ENCODE measurements at places on chromosomes 16 and 17.

DNA sequence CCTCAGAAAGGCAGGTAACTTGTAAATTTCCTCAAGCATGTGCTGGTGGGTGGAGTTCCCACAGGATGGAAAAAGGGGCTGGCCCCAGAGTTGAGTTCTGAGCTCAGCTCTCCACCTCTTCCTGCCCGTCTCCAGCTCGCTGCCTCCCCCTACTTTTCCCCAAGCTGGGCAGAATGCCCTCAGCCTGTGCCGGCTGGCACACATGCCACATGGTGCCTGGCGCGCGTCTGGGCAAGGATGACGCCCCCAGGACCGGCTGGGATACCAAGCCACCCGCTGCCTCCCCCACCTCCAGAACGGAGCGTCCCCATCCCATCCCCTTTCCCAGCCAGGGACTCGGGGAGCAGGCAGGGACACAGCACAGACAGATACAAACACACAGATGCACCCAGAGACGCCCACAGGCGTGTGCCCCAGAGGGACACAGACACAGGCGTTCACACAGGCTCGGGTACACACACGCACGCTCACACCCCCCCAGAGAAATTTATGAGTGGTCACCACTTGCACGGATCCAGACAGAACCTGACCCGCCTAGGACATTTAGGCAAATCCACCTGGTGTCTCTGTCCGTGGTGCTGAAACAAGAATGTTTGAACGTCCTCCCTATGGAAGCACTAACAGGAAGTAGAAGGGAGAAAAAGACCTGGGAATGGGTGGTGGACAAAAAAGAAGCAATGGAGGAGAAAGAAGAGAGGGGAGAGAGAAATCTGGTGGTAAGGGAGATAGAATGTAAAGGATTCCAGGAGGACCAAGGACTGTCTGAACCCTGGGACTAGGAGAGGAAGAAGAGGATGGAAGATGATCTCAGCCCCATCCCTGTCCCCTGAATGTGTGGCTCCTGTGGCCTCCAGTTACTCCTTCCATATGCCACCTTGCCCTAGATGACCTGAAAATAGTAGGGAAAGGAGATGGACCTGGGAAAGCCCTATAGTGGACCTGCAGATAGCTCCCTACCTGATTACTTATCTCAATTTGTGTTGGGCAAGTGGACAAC, 15.5 kb downstream of the NEUROD2 start:
- peak; percentile 45 for DNase-seq

DNA sequence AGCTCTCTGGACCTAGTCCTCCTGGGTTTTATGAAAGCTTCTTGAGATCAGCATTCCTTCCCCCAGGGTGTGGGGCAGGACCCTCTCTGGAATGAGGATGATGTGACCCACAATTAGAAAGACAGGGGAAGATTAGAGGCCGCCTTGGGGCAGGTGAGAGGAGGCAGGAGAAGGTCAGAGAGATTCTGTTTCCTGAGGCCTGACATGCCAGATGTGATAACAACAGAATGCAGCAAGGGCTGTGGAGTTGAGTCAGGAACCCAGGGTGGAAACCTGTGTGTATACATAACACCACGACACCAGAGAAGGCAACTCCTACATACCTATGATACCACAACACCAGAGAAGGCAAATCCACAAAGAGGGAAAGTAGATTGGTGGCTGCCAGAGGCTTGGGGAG, 5.4 kb upstream of the SLC5A10 start:
- no peak for DNase-seq

DNA sequence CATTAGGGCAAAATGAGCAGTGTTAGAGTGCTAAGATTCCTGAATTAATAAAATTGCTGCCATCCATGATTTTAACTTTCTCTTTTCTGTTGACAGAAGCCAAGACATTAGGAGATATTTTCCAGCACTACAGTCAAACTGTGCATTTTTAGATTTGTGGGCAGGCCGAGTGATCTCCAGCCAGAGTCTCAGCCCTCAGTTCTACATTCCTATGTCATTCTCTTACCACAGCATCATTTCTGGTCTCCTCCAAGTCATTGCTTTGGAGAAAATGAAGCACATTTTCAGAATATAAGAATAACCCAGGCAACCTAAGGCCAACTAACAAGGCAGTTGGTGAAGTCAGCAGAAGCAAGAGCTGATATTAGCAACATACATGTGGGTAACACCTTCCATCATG, 74.6 kb upstream of the NUDT7 start:
- DNase-seq: no peak

DNA sequence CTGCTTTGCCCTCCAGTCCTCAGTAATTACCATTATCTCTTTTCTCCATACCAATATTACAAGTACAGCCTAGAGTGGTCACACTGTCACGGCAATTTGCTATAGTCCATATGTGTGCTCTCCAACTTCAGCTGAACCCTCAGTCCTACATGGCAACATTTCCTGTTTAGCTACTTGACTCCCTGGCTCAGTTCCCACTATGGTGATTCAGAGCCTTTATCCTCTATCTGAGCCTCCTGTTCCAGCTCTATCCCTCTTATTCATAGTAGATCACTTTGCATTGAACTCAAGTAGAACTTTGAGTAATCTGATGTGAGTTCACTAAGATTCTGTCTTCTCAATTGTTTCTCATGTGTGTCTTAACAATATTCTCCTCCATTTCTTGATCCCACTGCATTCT, 43.7 kb upstream of the GOSR1 start:
- DNase-seq: no peak

DNA sequence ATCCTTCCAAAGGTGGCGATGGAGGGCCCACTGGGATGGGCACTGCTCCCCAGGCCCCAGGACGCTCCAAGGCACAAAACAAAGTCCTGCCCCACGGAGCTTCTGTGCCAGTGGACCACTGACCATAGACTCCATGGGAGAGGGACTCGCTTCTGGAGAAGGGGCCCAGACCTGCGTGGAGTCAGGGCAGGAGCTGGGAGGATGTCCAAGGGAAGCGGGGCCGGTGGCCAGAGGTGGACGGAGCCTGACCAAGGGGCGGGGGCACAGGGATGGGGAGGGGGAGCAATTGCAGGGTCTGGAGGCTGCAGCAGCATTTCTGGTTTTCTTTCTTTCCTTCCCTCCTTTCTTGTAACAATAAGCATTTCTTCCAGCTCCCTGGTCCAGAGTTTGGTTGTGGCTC, 14.1 kb downstream of the KCNJ12 start:
- DNase-seq: no peak

DNA sequence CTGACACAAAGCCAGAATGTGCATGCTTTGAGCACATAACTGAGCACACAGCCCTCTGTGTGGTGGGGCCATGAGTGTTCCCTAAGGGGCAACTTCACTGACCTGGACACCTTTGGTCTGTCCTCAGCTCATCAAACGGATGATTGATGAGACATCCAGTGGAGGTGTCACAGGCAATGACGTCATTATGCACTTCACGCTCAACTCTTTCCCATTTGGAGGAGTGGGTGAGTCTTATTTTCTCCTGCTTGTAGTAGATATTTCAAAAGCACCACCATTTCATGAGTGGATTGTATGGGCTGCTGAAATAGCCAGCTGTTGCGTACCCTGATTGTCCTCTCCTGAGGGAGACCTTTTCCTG, 16.2 kb downstream of the ALDH3A2 start:
- DNase-seq: no peak

GRCh38 chr17:79975498-79976134, 60.1 kb downstream of the TBC1D16 start:
- DNase-seq: no peak

- DNase-seq: no peak
These were observed 44.7 kb downstream of the IRF8 start for GRCh38 chr16:85943711-85944110.

DNA sequence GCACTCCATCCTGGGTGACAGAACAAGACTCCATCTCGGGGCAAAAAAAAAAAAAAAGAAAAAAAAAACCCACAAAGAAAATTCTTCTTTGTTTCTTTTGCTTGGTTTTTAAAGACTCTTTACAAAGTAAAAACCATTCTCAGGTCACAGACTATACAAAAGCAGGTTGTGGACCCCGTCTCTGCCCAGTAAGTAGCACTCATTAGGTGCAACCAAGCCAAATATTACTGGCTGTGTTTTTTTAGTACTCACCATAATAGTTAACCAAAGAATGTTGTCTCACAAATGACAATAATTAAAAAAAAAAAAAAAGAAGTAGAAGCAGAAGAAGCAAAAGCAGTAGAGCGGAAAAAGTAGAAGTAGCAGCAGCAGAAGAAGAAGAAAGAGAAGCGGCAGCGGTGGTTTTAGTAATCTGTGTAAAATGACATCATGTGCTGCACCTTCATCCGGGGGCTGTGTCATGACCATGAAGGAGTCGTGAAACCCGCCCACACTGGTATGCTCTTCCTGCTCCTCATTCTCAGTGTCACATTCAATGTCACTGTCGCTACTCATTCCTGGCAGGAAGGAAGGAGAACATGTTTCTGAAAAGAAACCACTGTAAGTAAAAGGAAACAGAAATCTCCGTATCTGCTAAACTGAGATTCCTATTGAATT, 105.4 kb downstream of the TRIM37 start:
- no peak for DNase-seq

DNA sequence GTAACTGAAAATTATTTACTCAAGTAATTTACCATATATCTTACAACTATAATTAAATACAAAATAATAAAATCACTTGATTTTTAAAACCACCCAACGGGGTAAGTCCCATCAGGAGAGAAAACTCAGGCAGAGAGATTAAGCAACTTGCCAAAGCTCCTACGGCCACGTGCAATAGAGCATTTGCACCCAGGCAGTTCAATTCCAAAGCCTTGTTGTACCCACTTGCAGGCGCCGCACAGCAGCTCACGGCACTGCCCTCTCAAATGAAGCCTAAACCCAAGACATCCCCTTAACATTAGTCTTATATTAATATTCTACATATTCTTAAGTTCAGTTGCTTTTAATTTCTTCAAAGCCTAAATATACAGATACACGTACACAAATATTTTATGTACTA, 75.7 kb downstream of the SPAG9 start:
- DNase-seq: no peak

DNA sequence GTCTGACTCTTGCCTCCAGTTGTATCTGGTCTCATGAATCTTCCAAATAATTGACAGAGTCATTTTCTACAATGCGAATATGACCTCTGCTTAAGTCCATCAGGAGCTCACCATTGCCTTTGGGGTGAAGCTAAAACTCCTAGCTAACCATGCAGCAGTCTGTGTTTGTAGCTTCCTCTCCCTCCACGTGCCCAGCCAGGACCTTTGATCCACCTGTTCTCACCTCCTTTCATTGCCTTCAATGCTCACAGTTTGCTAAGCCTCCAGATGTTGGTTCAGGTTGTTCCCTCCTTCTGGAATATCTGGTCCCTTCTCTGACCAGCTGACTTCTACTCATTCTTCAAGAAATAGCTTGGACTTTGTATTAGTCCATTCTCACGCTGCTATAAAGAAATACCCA, 23.0 kb downstream of the BMERB1 start:
- DNase-seq: no peak

DNA sequence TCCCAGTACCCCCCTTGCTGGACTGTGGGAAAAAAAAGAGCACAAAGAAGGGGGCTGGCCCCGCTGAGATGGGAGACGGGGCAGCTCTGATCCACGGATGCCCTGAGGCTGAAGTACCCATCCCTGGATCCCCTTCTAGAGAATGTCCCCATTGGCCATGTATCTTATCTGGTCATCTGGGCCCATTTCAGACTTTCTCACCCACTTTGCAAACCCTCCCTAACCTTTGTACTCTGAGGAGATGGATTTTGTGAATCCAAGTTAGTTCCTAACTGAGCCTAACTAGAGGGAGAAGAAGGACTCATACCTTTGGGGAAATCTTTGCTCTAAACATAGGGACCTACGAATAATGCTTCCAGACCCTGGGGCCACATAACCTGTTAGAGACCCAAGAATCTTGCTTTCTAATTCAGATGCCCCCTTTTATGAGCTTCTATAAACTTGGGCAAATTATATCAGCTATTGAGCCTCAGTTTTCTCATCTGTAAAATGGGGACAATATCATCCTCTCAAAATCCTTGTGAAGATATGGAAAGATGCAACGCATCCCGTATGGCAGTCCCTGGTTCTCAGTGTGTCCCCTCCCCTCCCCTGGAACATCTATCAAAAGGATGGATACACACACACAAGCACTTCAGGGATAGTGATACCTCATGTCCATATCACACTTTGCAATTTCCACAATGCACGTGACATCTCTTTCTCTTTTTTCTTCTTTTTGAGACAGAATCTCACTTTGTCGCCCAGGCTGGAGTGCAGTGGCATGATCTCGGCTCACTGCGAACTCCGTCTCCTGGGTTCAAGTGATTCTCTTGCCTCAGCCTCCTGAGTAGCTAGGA, 16.8 kb upstream of the FZD2 start:
- DNase-seq: no peak

DNA sequence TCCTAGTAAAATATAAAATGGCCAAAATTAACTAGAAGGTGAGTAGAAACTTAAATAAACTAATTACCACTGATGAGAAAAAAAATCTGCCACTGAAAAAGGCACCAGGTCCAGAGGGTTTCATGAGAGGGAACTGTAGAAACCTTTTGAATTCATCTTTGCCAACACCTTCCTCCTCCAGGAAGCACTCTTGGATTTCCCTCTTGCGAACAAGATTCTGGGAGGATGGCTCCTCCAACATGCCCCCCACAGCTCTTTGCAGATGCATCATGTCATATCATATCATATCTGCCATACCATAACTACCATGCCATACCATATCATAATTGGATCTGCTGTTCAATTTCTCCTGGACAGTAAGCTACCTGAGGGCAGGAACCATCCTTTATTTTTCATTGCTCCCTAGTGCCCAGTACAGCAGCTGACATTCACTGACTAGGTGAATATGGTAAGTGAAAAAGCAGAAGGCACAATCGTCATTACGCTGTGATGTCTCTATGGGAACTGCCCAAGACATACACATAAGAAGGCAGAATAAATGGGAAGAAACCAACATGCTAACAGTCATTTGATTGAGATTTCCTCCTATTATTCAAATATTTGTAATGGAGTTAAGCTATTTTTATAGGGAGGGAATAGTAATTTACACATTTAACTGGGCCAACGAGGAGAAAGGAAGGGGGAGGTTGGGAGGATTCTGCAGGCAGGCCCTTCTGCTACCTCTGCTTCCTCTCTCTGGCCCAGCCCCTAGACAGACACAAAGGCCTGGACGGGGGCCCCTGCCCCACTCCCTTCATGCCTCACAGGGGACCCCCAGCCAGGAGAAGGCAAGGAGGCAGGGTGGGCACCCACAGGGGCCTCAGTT, 110.1 kb upstream of the SMURF2 start:
- DNase-seq: no peak

DNA sequence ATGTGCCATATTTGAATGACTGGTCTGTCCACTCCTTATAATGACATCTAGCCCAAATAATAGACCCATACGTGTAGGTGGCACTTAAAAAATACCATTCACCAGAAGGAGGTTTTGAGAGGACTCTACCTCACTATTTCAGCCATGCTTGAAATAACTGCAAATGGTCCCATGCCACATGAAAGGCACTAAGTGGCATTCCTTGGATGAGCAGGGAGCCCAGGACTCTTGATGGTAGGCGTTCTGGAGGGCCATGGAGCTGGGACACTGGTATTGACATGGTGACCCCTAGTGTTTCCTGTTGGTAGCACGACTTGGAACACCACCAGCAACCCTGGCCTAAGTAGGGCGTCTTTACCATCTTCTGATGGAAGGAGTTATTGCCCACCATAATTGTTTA, 148.7 kb upstream of the ZFHX3 start:
- no peak for DNase-seq

- no peak for DNase-seq
These were observed 47.0 kb downstream of the SYNRG start for GRCh38 chr17:37562016-37562745.

- DNase-seq: no peak
These were observed 13.5 kb downstream of the VAT1L start for GRCh38 chr16:77801817-77802216.

All from NCI-H1048 (cell line).